ENCODE measurements at places on chromosomes 3 and 15. TPM values are rescaled to one million over a fixed set of nuclear protein-coding genes. Genes with fewer than 3 reads are reported as not detected.

- DNase-seq, result no peak
These were observed 110.3 kb downstream of the HCN4 start for GRCh38 chr15:73258271-73259108.

The GOLGA8J gene
- not detected for total RNA-seq

GRCh38 chr3:195453236-195453635, 10.4 kb upstream of the ACAP2 start:
- DNase-seq, result no peak

GRCh38 chr3:62837145-62837787, 38.0 kb downstream of the CADPS start:
- no peak for DNase-seq

The LEKR1 gene
- 0.81 TPM for total RNA-seq

- DNase-seq, result no peak
These were observed 44.3 kb upstream of the ATP2B2 start for GRCh38 chr3:10549617-10550230.

DNA sequence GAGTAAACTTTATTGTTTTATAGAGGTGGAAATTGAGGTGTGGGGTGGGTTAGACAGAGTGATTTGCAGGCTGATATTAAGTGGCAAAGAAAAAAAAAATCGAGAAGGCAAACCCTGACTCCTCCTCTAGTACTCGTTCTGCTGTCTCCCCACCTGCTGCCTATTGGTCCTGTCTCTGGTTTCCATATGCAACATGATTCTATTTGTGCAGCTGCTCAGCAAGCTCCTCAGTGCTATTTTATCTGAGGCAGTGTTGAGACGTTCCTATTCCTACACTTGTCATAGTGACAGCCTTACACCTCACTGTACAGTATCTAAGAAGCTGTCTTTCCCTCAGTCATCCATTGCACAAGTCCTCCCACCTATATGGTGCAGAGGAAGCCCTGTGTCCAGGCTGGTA, 45.1 kb downstream of the RSL24D1 start:
- no peak for DNase-seq

The NR2F2 gene
- total RNA-seq, result 15.5 TPM

The DUOXA2 gene
- total RNA-seq, result not detected

GRCh38 chr3:195384952-195385351, 57.9 kb downstream of the ACAP2 start:
- DNase-seq, result no peak

The STRIT1 gene
- total RNA-seq, result not detected

All from fibroblast of the aortic adventitia (primary cell).